IMR-90 (cell line): ENCODE measurements at places on chromosomes 3 and 15. TPM values are rescaled to one million over a fixed set of nuclear protein-coding genes. Genes with fewer than 3 reads are reported as not detected.

- DNase-seq, result no peak
These were observed 136.0 kb upstream of the RARB start for GRCh38 chr3:25292036-25292435.

GRCh38 chr3:106367496-106367895, 498.7 kb upstream of the CBLB start:
- DNase-seq, result peak; percentile 27

- peak; percentile 86 for DNase-seq
These were observed 18.0 kb downstream of the SCG5 start for GRCh38 chr15:32659340-32660155.

- no peak for DNase-seq
These were observed 10.0 kb downstream of the PHC3 start for GRCh38 chr3:170171563-170171962.

GRCh38 chr3:125959317-125960065, 9.5 kb upstream of the ROPN1B start:
- DNase-seq, result no peak

DNA sequence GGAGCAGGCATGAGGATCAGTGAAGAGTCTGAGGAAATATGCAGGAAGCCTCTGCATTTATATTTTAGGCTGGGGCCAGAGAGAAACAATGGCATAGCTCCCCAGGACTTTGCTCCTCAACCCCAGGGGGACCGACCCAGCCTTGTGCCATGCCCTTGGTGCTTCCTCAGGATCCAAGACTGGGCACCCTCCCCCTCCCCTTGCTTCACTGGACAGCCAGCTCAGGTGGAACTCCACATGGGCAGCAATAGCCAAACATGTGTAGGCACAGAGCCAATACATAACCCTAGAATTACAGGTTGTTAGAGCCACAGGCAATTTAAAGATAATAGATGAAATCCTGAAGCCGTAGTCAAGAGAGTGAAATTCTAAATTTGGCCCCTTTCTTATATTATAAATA, 73.0 kb upstream of the ETV5 start:
- no peak for DNase-seq

GRCh38 chr3:21806733-21807132, 55.7 kb upstream of the ZNF385D start:
- DNase-seq, result no peak

GRCh38 chr3:14691239-14691638, 16.3 kb downstream of the C3orf20 start:
- DNase-seq, result no peak

DNA sequence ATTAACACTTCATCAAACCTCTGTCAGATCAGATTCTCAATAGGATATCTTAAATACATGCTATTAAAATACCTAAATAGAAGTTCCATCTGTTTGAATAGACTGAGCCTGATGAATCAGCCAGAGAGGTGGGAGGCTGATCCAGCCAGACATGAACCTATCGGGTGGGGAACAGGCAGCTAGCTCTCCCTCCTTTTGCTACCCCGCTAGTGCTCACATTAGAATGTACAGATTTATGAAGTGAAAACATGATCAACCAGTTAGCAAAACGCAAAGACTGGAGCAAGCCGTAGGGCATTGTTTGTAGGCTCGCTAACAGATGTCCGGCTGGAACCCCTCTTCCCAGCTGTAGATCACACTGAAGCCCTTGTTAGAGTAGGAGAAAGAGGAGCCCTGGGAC, 54.4 kb downstream of the GTF2E1 start:
- no peak for DNase-seq

GRCh38 chr3:50112462-50112861, 23.7 kb downstream of the RBM5 start:
- no peak for DNase-seq

- no peak for DNase-seq
These were observed 543 bp downstream of the MEF2A start for GRCh38 chr15:99566157-99566897.

The SLC28A1 gene
- not detected in 2 replicates for total RNA-seq

The PLA2G4D gene
- total RNA-seq, result not detected in 2 replicates

The MRAS gene
- total RNA-seq, result 56.1 and 59.3 TPM in 2 replicates
